Lung (tissue), 17 donors: ENCODE measurements at places on chromosomes 16 and 17. TPM values are rescaled to one million over a fixed set of nuclear protein-coding genes. Genes with fewer than 3 reads are reported as not detected.

The KRTAP1-1 gene
- total RNA-seq, result not detected

- H3K4me3 ChIP-seq, result no peak overlapping the region
- H3K27ac ChIP-seq, result no peak overlapping the region
- H3K27me3 ChIP-seq, result no peaks in the 10 kb centered on the region
- H3K4me1 ChIP-seq, result no peaks in the 10 kb centered on the region
- H3K36me3 ChIP-seq, result no peaks in the 10 kb centered on the region
- DNase-seq, result no peak
Measured at GRCh38 chr16:79850348-79850747, 249.8 kb upstream of the MAF start.

DNA sequence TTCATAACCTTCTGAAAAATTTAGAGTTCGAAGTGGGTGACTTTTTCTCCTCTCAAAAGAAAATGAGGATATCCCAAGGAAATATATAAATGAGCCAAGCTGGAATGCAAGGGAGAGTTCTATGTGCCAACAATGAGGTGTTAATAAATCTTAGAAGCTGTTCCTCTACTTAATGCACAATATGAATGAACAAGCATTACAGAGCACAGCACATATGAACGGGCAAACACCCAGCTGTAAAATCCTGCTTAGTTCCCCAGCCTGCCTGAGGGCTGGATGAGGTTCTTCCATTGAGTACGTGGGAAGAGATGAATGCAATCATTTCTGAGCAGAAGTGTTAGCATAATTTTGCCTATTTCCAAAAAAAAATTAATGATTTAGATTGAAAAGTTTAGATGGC, 58.1 kb downstream of the WDR59 start:
- no peaks in the 10 kb centered on the region for H3K27me3 ChIP-seq
- no peak overlapping the region for H3K27ac ChIP-seq
- DNase-seq, result peak; percentile 92
- H3K36me3 ChIP-seq, result peaks cover 10% of the 10 kb centered on the region
- no peak overlapping the region for H3K4me3 ChIP-seq

DNA sequence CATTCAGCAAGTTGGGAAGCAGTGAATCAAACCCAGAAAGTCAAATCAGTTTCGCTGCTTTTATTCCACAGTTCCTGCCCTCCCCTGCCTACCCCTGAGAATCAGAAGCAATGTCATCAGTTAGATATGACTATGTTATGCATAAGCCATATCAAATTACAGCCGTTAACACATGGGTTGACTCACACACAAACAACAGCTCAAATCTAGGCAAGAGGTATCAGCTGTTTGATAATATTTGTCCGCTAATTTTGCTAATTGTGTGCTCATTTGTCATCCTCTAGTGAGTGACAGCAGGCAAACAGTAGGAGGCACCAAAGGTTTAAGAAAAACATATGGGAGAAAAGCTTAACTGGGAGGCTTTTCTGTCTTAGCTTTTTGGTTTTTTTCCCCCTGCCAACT, 327.4 kb upstream of the CCL2 start:
- H3K27me3 ChIP-seq, result no peaks in the 10 kb centered on the region
- H3K4me1 ChIP-seq, result no peaks in the 10 kb centered on the region
- peak; percentile 1 for DNase-seq
- H3K36me3 ChIP-seq, result no peaks in the 10 kb centered on the region
- H3K4me3 ChIP-seq, result no peak overlapping the region
